ENCODE measurements at places on chromosomes 7 and 10. TPM values are rescaled to one million over a fixed set of nuclear protein-coding genes. Genes with fewer than 3 reads are reported as not detected.

DNA sequence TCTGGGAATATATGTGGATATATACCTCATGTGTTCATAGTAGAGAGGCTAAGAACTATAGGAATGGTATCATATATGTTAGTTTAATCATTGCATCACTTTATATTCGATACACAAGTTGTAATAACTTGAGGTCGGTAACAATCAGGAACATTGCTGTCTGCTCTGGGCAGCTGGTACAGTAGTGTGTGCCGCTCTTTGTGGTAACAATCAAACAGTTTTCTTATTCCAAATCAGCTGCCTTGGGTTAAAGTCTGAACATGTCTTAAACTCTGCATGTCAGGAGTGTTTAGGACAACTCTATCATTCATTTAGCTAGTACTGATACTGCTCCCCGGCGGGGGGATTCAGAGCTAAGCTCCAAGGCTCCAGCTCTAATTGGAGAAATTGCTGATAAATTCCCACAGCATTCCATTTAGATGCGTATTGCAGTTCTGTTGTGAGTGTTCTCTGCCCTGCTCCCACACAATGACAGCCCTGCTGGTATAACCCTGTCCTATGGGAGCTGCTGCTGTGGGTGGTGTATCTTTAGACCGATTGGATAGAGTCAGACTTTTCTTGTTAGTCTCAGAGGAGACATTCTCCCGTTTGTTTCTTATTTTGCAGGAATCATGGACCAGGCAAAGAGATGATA is 707.5 kb upstream of the FZD8 start:
- no peak for DNase-seq
- H3K4me1 ChIP-seq: no peaks in the 10 kb centered on the region
- H3K36me3 ChIP-seq: no peaks in the 10 kb centered on the region

GRCh38 chr7:7581531-7582179 is 15.0 kb downstream of the MIOS start:
- no peaks in the 10 kb centered on the region for H3K4me1 ChIP-seq
- no peak overlapping the region for H3K27ac ChIP-seq
- no peak overlapping the region for H3K4me3 ChIP-seq
- H3K27me3 ChIP-seq: no peaks in the 10 kb centered on the region
- H3K36me3 ChIP-seq: peaks cover 2% of the 10 kb centered on the region

GRCh38 chr10:61024856-61025201 is 80.8 kb upstream of the RHOBTB1 start:
- peaks cover 3% of the 10 kb centered on the region for H3K27me3 ChIP-seq
- H3K4me1 ChIP-seq: peaks cover 11% of the 10 kb centered on the region
- no peak overlapping the region for H3K27ac ChIP-seq
- no peak overlapping the region for H3K4me3 ChIP-seq

DNA sequence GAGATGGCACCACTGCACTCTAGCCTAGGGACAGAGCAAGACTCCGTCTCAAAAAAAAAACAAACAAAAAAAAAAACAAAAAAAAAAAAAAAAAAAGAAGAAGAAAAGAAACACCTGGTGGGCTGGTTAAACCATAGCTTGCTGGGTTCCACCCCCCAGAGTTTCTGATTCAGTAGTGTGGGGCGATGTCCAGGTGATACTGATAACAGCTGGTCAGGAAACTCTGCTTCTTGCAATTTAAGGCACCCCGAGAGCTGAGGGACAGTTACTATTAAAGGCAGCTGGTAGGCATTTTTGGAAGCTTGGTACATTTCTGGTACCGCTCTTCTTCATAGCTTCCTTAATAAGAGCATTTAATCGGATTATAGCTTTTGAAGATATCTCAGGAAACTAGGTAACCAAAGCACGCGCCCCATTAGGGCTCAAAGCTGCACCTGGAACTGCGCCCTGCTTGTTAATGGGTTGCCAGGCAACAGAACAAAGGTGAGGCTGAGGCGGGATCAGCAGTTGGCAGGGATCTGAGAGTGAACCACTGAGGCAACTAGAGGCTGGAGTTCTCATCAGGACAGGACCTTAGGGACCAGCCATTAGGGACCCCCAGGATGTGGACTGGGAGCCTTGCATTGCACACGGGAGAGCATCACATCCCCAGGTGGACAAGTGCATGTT is 6.5 kb upstream of the SDK1 start:
- no peaks in the 10 kb centered on the region for H3K4me1 ChIP-seq
- H3K4me3 ChIP-seq: no peak overlapping the region
- H3K27ac ChIP-seq: no peak overlapping the region
- no peaks in the 10 kb centered on the region for H3K36me3 ChIP-seq
- H3K27me3 ChIP-seq: peaks cover 6% of the 10 kb centered on the region

DNA sequence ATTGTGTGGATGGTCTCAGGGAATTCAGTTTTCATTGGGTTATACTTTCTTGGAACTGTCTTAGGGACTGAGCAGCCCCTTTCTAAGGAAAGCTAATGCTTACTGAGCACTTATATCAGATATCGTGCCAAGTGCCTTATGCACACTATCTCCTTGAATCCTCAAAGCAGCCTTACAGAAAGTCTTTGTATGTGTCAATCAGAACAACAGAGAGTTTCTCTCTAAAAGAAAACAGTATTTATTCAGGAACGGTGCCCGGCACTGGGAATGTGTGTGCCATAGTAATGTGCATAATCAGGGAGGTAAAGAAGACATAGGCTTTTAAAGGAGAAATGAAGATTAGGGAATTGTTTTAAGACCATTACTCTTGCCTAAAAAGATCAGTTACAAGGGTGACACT is 17.3 kb downstream of the ANTXRL start:
- no peak overlapping the region for H3K27ac ChIP-seq
- H3K4me1 ChIP-seq: no peaks in the 10 kb centered on the region
- no peaks in the 10 kb centered on the region for H3K36me3 ChIP-seq

GRCh38 chr7:99860281-99861127 is 16.3 kb downstream of the OR2AE1 start:
- no peaks in the 10 kb centered on the region for H3K36me3 ChIP-seq
- no peak overlapping the region for H3K4me3 ChIP-seq
- peaks cover 8% of the 10 kb centered on the region for H3K4me1 ChIP-seq
- peak overlapping the region; percentile 65 for H3K27ac ChIP-seq
- peaks cover 5% of the 10 kb centered on the region for H3K27me3 ChIP-seq
- no peak for DNase-seq

DNA sequence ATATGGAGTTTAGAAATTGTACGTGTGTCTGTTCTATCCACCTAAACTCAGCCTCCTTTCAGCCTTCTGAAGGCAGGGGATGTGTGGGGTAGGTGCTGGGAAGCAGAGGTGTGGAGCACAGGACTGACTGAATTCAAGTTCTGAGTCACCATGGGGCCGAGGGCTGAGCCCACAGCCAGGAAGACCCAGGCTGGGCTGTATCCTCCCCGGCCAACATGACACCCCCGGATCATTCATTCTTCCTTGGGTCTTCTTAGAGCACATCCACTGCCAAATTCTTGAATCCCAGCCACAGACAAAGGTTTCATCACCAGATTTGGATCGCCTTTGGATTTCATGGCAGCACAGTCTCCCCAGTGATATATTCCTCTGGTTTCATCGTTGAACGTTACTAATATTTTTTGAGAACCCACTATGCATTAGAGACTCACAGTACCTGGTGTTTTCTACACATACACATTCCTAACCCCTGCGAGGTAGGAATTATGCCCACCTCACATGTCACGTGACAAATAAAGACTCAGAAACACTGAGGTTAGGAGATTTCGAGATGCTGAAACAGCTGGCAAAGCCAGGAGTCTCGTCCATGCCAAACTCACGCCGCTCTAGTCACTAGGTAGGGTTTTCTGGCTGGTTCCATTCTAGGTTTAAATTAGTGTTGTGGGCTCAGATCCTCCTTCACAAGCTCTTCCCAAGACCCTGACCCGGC is 26.9 kb downstream of the CCDC3 start:
- no peaks in the 10 kb centered on the region for H3K27me3 ChIP-seq
- H3K4me1 ChIP-seq: no peaks in the 10 kb centered on the region
- no peak for DNase-seq
- H3K4me3 ChIP-seq: no peak overlapping the region

CPA1 gene
- not detected for total RNA-seq
